CD4-positive, alpha-beta memory T cell (primary cell): ENCODE measurements at places on chromosomes 2 and 18. TPM values are rescaled to one million over a fixed set of nuclear protein-coding genes. Genes with fewer than 3 reads are reported as not detected.

The UPP2 gene
- not detected for total RNA-seq

The RFTN2 gene
- not detected for total RNA-seq

DNA sequence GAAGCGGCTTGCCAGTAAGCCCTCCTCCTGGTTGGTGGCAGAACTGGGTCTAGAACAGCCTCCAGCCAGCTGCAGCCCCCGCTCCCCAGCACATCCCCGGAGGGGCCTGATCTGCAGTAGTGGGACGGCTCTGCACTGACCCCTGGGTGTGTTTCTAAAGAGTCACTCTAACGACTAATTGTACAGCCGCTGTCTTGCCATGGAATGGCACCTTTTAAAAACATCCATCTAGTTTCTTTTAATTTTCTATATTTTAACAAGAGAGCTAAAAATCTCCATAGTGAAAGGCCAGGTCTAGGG, 82.0 kb downstream of the MTCL1 start:
- H3K4me1 ChIP-seq = no peaks in the 10 kb centered on the region
- no peaks in the 10 kb centered on the region for H3K27me3 ChIP-seq
- DNase-seq = no peak

DNA sequence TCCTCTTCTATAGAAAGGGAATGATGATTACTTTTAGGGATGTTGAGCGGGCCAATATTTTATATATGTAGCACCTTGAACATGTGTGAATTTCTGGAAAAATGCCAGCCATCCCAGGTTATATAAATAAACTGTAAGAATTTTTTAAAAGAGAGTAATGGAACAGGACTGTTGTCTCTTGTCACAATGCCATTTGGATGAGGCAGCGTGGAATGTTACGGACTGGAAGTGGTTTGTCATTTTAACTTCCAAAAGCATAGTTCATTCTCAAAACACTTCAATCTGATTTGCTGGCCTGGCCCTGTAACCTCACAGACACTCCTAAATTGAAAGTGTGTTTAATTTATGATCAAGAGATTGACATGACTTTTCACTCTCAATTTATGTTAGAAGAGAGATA, 70.8 kb downstream of the TPGS2 start:
- H3K4me1 ChIP-seq = no peaks in the 10 kb centered on the region
- H3K4me3 ChIP-seq = no peak overlapping the region
- no peaks in the 10 kb centered on the region for H3K27me3 ChIP-seq
- DNase-seq = no peak
- no peak overlapping the region for H3K27ac ChIP-seq

DNA sequence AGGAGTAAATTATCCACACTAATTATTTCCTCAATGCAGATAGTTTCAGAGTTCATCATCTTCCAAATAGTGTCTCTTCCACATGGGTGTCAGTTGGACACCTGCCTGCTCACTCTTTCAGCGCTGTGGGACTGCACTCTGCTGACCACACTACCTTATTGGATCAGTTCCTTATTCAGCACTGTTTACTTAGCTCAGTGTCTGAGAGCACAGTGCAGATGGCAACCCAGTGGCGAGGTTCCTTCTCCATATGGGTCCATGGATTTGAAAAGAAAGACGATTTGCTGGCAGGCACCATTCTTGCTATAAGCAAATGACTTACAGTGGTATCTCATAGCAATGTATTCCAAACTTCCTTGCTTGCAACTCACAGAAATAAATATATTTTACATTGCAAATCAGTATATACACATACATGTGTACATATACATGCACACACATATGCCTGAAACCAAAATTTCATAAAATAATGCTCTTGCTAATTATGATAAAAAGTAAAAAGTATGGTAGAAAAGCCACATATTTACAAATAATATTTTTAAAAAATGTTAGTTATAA, 354.8 kb downstream of the INSIG2 start:
- H3K36me3 ChIP-seq = no peaks in the 10 kb centered on the region
- H3K27ac ChIP-seq = no peak overlapping the region
- no peaks in the 10 kb centered on the region for H3K27me3 ChIP-seq
- no peak overlapping the region for H3K4me3 ChIP-seq

- no peaks in the 10 kb centered on the region for H3K27me3 ChIP-seq
- no peaks in the 10 kb centered on the region for H3K4me1 ChIP-seq
- H3K4me3 ChIP-seq = no peak overlapping the region
- no peaks in the 10 kb centered on the region for H3K36me3 ChIP-seq
- DNase-seq = no peak
Observed at GRCh38 chr18:6249788-6250187, 164.9 kb downstream of the L3MBTL4 start.

DNA sequence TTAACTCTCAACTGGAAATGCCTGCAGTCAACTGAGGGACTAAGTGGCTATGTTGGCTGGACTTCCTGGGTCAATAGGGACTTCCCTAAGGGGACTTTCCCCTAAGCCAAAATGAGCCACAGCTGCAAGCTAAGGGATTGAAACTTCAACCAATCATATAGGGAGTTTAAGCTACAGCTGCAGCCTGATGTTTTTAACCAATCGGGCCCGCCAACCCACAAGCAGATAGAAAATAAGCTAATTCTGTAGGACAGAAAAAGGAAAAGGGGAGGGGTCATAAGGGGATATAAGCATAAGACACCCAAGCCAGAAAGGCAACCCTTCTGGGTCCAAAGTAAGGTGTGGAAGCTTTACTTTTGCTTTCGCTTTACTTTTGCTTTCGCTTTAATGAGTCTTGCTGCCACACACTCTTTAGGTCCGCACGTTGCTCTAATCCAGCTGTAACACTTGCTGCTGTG, 927.5 kb downstream of the ERBB4 start:
- no peak for DNase-seq
- no peaks in the 10 kb centered on the region for H3K4me1 ChIP-seq
- no peaks in the 10 kb centered on the region for H3K36me3 ChIP-seq
- no peaks in the 10 kb centered on the region for H3K27me3 ChIP-seq
- H3K27ac ChIP-seq = no peak overlapping the region
- H3K4me3 ChIP-seq = peak overlapping the region; percentile 26

- no peaks in the 10 kb centered on the region for H3K36me3 ChIP-seq
- H3K4me3 ChIP-seq = no peak overlapping the region
- no peak for DNase-seq
- H3K4me1 ChIP-seq = no peaks in the 10 kb centered on the region
- no peaks in the 10 kb centered on the region for H3K27me3 ChIP-seq
Observed at GRCh38 chr2:173989160-173989883, 24.1 kb upstream of the SP3 start.
